AG04449 (cell line): ENCODE measurements at places on chromosomes 12 and 14.

GRCh38 chr12:100254876-100255275, 12.0 kb downstream of the DEPDC4 start:
- DNase-seq = no peak

GRCh38 chr14:88005978-88006851, 1.3 kb downstream of the GPR65 start:
- no peak for DNase-seq

DNA sequence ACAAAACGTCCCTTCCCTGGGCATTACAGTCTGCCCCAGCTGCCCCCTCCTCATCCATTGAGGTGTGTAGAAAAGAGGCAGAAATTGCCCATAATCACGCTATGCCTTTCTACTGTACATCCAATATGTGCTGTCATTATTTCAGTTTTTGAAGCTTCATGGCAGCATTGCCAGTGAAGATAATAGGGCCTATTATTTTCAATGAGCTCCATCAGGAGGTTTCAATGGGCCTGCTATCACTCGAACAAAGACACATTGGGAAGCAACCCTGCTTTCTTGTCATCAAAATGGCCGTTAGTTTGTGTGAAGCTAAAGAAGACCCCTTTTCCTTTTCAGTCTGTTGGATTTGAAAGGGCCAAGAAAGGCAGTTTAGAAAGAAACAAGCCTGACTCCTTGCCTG, 653.8 kb downstream of the NOVA1 start:
- DNase-seq = no peak

GRCh38 chr12:74538491-74539258, 1.0 kb downstream of the ATXN7L3B start:
- no peak for DNase-seq

- no peak for DNase-seq
Observed at GRCh38 chr12:95547522-95548055, 3.7 kb downstream of the USP44 start.

- no peak for DNase-seq
Observed at GRCh38 chr14:45015133-45015532, 53.1 kb downstream of the TOGARAM1 start.

- no peak for DNase-seq
Observed at GRCh38 chr14:100979079-100979478, 75.6 kb upstream of the RTL1 start.

GRCh38 chr12:24931666-24932405, 17.1 kb downstream of the BCAT1 start:
- no peak for DNase-seq
